ENCODE measurements at places on chromosomes 7 and 10.

DNA sequence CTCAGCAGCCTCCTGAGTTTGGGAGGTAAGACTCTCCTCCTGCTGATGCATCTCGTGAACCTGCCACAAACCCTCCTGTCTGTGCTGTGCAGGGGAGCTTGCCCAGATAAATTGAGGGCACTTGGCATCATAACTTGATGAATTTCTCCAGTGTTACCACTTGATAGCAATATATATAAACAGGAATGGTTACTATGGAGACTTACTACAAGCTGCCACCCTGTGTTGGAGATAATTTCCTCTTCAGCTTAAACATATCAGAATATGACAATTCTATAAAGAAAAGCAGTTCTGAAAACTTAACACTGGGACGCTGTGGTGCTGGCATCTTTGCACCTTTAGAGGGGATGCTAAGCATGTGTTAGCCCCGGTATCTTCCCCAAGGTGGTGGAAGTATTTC is 14.9 kb downstream of the PFKFB3 start:
- no peak for DNase-seq

- no peak for DNase-seq
Measured at GRCh38 chr10:26437637-26438461, at the start of gene APBB1IP. APBB1IP (plus strand) TSS chr10:26438341; CDS start chr10:26492327, 53,986 bp downstream.

- DNase-seq, result no peak
Measured at GRCh38 chr10:3054183-3054850, 13.0 kb upstream of the PFKP start.

DNA sequence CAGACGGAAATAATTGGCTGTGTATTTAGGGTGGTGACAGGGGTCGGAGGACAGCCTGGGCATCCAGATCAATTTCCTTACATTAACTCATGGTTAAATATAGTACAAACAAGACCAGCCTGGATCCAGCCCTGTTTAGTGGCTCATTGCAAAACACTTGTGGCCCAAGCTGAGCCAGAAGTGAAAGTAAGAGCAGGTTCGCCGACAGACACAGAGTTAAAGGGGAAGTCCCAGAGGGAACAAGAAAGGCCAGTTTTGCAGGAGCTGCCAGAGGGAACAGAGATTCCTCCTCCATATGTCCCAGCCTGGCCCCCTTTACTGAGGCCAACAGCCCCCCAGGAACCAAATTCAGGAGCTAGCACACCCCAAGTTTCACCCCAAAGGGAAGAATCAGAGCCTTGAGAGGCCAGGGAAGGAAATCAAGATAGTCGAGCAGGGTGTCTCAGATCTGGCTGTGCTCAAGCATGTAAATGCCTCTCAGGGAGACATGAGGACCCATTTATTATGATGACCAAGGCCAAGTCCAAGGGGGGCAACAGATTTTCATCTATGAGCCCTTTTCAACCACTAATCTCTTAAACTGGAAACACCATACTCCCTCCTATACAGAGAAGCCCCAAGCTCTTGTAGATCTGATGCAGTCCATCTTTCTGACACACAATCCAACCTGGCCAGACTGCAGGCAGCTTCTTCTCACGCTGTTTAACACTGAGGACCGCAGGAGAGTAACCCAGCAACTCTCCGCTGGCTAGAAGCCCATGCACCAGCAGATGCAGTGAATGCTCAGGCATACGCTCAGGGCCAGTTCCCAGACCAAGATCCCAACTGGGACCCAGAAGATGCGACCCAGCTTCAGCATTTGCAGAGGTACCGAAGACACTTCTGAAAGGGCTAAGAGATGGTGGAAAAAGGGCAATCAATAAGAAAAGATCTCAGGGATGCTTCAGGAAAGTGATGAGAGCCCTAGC is 15.9 kb upstream of the ADCK2 start:
- DNase-seq, result no peak

- DNase-seq, result no peak
Measured at GRCh38 chr7:107501593-107501992, 31.7 kb downstream of the GPR22 start.
